ENCODE measurements at places on chromosomes 7 and 10.

- peak; percentile 23 for DNase-seq
Observed at GRCh38 chr7:117993377-117994003, 120.2 kb upstream of the CTTNBP2 start.

DNA sequence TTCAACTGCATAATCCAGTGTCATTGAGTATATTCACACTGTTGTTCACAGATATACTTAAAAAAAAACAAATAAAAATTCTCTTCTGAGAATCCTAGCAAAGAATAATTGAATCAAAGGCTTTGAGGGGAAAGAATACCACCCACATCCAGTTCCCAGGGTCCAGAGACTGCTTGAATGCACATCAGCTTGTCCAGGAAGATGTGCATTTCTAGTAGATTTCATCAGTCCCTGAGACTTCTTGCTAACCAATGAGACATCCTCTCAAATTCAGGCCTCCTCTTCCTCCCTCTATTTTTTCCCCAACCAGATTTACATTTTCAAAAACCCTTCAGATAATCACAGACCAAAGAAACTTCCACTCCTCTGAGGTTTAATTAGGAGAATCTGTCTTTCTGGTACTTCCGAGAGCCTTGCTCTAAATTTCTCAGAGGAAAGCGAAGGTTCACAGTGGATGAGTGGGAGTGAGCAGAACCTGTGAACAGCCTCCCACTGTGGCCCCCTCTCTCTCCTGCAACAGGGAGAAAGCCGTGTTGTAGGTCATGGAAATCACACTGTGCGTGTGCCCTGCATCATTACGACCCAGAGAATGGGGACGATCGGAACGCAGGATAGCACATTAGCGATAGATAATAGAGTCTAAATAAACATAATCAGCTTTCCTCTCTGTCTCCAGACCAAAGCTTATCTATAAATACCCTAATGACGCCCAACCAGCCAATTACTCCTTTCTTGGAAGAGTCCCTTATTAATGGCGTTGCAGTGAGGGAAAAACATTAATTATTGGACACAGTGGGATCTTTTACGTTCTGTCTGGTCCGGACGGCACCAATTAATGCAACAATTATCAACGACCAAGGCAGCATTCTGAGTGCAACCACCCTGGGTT lies 212.5 kb downstream of the EMX2 start:
- no peak for DNase-seq

GRCh38 chr10:7856678-7857077 lies 38.4 kb downstream of the TAF3 start:
- no peak for DNase-seq

GRCh38 chr7:132882714-132883428 lies 199.0 kb downstream of the CHCHD3 start:
- no peak for DNase-seq

DNA sequence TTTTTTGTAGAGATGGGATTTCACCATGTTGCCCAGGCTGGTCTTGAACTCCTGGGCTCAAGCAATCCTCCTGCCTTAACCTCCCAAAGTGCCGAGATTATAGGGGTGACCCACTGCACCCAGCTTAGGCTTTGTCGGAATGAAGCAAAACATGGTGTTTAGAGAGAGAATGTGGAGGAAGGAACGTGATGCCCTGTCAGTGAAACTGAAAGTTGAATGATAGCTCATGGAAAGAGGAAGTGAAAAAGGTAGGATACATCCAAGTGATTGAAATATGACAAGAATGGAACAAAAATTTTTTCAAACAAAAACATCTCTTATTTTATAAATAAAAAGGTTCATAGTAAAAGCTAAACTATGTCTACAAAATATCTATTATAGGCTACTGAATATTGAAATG lies 5.9 kb downstream of the AKAP9 start:
- no peak for DNase-seq

GRCh38 chr10:43078175-43078985 lies 1.5 kb downstream of the RET start:
- no peak for DNase-seq

- DNase-seq: peak; percentile 66
Observed at GRCh38 chr7:29748286-29749099, 57.8 kb upstream of the WIPF3 start.

DNA sequence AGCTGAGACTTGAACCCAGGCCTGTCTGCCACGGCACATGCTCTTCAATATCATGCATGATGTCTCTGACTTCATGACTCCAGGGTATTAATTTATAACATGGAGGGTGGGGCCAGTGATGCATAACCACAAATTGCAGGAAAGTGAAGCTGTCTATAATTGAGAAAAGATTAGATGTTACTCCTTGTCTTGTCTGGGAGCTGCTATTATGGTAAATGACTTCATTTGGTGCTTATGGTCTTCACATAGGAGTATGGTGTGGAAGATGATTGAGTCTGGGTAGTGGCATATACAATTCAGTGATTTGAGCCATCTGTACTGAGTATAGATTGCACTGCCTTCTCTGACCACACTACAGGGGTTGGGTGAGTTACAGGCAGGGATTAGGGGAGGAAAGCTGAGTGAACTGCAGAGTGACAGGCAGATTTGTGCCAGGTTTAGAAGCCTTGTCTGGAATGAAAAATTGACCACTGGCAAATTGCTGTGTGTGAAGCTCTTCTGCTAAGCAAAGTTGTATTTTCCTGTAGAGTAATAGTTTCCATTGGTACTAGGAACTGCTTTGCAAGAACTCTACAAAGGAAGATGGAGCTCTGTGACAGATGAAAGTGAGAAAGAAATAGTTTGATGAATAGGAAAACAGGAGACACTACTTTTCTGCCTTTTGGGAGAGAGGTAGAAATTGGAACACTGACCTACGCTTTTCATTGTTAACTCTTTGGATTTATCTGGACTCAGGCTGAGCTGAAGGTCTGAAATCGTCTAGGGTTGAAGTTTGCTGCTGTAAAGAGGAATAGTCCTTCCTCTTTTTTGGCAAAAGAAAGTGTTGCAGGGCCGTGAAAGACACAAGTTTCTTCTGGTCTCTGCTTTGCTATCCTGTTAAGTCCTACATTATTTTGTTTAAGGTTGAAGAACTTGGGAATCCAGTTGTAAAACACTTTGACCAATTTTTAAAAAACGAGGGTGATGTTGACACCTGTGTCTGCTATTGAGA lies 2.7 kb downstream of the SND1 start:
- DNase-seq: no peak

DNA sequence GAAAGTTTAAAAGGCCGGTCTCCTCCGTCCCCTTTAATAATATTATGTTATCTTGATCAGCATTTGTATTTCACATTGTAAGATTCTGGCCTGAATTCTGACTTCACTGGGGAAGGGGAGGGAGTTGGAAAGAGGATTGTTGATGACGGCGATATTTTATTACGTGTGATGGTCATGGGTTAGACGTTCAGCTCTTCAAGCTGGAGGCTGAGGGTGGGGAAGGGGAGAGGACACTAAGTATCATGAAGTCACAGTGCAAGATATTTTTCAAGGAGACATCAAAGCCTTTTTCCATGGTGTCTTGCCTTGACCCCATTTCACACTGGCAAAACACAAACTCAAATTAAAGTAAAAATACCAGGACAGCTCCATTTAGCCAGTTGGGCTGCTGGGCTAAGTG lies 126.7 kb downstream of the WDR11 start:
- no peak for DNase-seq

DNA sequence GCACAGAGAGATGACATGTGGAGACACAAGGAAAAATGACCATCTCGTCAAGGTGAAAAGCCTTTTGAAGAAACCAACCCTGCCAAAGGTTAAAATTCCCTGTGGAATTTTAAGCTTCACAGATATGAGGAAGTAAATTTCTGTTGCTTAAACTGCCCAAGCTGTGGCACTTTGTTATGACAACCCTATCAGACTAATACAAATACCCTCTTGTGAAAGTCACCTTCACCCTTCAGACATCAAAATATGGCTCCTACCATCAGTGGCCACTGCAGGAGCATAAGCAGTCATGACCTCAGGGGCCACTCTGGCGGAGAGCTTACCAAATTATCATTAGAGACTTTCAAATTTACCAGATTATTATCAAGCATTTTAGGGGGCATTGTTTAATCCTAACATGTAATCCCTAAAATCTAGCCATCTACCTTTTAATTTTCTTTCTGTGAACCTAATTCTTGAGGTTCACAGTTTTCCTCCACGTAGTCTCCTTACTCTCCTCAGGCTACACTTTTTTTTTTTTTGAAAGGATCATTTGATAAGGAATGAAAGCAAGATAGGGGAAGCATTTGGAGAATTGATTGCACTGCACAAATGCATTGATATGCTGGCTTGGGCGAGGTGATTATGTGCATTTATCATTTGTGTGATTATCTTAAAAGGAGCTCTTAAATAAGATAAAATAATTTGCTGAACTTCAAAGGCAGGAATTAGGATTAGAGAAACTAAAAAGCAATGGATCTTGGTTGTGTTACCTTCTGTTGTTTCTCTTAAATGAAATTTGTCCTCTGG lies 90.3 kb downstream of the TMEM168 start:
- DNase-seq: no peak

GRCh38 chr10:60856405-60856804 lies 78.1 kb downstream of the CDK1 start:
- DNase-seq: no peak

DNA sequence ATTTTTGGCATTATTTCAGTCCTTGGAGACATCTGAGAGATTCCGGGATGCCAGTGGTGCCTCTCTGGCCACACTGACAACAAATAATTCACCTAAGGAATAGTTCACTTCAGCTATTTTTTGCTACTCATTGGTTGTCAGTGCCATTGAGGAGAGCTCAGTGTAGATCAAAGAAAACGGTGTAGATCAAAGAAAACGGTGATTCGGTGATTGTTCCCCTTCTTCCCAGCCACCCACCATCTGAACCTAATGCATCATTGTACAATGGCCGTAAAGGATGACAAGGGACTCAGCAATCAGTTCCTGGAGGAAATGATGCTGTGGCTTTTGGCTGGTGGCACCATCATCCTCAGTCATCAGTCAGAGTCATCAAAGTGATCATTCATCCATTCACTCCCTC lies 80.6 kb downstream of the PTPRZ1 start:
- DNase-seq: no peak

DNA sequence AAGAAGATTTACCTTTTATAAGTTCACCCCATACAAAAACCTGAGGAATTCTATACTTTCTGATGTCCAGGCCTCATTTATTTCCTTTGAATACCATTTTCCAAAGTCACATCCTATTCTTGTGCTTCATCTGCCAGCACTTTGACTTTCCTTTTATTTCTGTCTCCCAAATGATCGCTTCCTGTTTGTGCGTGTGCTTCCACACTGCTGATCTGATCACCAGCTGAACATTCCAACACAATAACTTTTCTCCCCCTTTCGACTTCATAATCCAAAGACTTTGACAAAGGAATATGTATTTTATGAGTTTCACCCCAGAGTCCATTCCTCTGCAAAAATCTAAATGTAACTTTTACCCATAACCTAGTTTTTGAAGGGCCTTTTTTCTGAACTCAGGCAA lies 3.1 kb downstream of the ELAPOR2 start:
- DNase-seq: no peak

GRCh38 chr10:70578371-70578947 lies 24.1 kb downstream of the PRF1 start:
- no peak for DNase-seq

GRCh38 chr10:77071001-77071511 lies 566.6 kb downstream of the KCNMA1 start:
- no peak for DNase-seq

DNA sequence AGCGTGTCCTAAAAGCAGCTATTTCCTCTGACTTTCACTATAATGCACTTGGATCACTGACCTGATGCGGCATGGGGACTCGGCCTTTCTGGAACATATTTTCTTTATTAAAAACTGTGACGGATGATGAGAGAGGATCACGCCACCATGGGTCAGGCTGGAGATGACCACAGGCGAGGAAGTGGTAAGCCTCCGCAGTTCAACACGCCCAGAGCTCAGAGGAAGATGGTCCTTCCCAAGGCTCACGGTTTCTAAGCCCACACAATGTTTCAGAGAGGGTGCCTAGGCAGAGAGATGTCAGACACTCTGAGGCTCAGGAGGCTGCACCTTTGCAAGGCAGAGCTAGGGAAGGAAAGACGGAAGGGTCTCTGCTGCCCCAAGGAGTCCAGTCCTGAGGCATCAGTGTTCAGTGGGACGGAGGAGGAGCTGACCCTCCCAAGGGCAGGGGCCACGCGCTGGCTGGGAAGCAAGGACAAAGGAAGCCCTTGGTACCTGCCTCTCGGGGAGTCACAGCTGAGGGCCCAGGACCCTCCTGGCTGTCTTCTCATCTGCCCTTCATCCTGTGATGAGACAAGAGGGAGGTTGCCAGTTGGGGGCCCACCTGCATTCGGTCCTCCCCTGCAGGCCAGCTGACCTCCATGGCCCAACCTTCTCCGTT lies 9.5 kb downstream of the CHST15 start:
- no peak for DNase-seq

GRCh38 chr10:10053051-10053450 lies 964.6 kb upstream of the CELF2 start:
- no peak for DNase-seq

GRCh38 chr7:491958-492713 lies 27.5 kb downstream of the PDGFA start:
- DNase-seq: no peak

GRCh38 chr7:141406347-141406746 lies 144.9 kb upstream of the AGK start:
- DNase-seq: no peak

DNA sequence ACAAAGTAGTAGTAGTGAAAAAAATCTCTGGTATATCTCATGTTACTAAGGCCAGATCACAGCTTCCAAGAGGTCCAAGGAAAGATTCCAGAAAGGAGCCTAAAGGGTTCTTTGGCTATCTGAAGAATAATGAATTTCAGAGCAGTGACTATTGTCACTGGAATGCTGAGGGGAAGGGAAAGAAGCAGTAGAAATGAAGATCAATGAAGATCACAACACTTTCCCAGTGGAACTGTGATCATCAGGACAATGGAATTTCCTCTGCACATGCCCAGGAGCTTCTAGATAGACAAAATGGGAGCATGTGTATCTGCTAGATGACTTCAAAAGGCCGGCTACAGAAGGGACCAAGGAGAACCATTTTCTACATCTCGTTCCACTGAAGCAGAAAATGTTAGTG lies 219.5 kb upstream of the PHYHIPL start:
- no peak for DNase-seq

GRCh38 chr10:47449102-47449978 lies 34.6 kb downstream of the ANXA8 start:
- DNase-seq: no peak

DNA sequence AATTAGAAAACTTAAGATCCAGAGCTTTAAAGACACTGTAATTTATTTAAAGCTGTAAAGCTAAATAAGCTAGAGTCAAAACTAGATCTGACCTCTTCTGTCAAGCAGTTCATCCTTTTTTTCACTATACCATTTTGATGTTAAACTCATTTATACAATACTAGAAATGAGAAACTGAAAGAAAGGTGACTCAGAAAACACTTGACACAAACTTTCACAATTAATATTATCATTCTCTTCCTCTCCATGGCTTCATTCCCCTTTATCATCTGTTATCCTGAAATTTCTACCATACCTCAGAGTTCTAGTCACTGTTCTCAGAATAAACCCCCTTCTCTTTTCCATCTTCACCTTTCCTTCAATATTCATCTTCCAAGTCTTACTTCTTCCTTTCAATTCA lies 1.3 kb downstream of the FIGNL1 start:
- no peak for DNase-seq
